Endodermal cell (in vitro differentiated cells): ENCODE measurements at places on chromosomes 16 and 17. TPM values are rescaled to one million over a fixed set of nuclear protein-coding genes. Genes with fewer than 3 reads are reported as not detected.

The SERPINF2 gene
- 0.68 and 0.86 TPM in 2 replicates for total RNA-seq

The ACOX1 gene
- 37.1 TPM in 2 replicates for total RNA-seq

The ZNF469 gene
- 0.56 and 0.68 TPM in 2 replicates for total RNA-seq

The MYH3 gene
- 1.1 and 2.0 TPM in 2 replicates for total RNA-seq

The EVPLL gene
- total RNA-seq = not detected in 3 replicates

The MYH13 gene
- not detected in 2 replicates for total RNA-seq

The HOXB2 gene
- 0.22 TPM in 1 of 3 replicates, not detected in the others for total RNA-seq

The ABCA8 gene
- not detected in 3 replicates for total RNA-seq

The TM4SF5 gene
- not detected in 2 replicates for total RNA-seq

DNA sequence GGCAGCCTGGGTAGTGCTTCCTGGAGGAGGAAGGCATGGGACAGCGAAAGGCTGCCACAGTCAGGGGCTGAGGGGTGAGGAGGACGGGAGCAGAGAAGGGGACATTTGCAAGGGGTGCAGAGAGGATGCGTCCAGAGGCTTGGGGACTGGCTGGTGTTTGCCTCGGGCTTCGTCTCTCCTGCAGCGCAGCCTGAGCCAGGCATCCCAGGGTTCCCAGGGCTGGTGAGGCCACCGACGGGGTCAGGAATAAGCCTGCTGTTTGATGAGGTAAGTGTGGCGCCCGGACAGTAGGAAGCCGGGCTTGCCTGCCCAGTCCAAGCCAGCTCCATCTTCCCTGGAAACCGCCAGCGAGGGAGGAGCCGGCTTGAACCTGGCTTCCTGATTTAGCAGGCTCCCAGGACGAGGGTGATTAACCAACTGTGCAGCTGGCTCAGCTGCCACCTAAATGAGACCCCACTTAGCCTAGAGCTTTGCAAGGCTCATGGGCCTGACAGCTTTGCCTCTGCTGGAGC lies 47.8 kb downstream of the PITPNM3 start:
- no peak overlapping the region for H3K4me3 ChIP-seq
- H3K36me3 ChIP-seq = no peaks in the 10 kb centered on the region
- DNase-seq = peak; percentile 49
- no peak overlapping the region for H3K27ac ChIP-seq
- H3K4me1 ChIP-seq = no peaks in the 10 kb centered on the region

- DNase-seq = peak; percentile 93
- no peaks in the 10 kb centered on the region for H3K27me3 ChIP-seq
- H3K4me3 ChIP-seq = no peak overlapping the region
- no peaks in the 10 kb centered on the region for H3K4me1 ChIP-seq
Observed at GRCh38 chr16:74709441-74709877, 8.8 kb upstream of the MLKL start.

DNA sequence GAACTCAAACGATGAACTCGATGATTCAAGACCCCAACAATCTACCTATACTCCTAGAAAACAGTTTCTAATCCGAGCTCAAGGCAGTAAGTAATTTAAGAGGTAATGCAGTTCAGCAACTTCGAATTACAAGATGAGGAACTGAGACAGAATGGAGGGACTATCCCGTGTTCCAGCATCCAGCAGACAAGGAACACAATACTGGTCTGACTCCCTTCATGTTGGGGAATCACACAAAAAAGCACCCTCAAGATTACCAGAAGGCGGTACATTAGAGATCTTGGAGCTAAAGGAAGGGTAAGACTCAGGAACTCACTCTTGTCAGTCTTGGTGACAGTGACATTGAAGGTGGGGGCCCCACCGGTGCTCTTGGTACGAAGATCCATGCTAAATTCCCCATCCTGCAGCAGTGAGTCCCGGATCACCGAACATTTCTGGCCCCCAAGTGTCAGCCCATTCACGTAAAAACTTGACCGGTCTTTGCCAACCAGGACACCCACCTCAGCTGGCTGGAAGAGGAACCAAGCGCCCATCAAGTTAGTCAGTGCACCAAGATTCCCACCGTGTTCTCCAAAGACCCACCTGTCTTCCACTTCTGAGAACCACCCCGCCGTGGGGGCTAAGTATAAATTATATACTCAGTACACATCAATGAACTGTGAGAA lies 1.9 kb downstream of the PFN1 start:
- peaks cover 47% of the 10 kb centered on the region for H3K36me3 ChIP-seq
- H3K4me1 ChIP-seq = peaks cover 15% of the 10 kb centered on the region
- H3K4me3 ChIP-seq = peak overlapping the region; percentile 91
- peak overlapping the region; percentile 7 for H3K27ac ChIP-seq
- DNase-seq = no peak
- H3K27me3 ChIP-seq = no peaks in the 10 kb centered on the region

GRCh38 chr16:31351942-31352325 lies 3.0 kb upstream of the ITGAX start:
- H3K36me3 ChIP-seq = no peaks in the 10 kb centered on the region
- no peak overlapping the region for H3K27ac ChIP-seq
- no peaks in the 10 kb centered on the region for H3K4me1 ChIP-seq
- no peak overlapping the region for H3K4me3 ChIP-seq

DNA sequence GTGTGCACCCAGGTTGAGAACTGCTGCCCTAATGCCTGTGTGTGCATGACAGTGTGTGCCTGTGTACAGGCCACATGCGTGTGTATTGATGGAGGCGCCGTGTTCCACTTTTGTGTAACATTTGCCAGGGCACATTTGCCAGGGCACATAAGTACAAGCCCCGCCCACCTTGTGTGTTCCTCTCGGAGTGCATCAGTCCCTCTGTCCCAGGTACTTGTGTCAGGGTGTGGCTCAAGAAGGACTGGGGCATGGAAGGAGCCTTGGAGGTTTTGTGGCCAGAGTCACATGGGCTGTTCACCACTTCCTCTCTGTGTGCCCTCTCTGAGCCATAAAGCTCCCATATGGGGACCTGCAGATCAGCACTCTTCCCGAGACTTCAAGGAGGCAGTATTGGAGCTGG lies 73.9 kb downstream of the MRM1 start:
- no peak for DNase-seq
- H3K4me1 ChIP-seq = no peaks in the 10 kb centered on the region
- H3K4me3 ChIP-seq = no peak overlapping the region
- H3K27ac ChIP-seq = no peak overlapping the region
- H3K36me3 ChIP-seq = no peaks in the 10 kb centered on the region

- no peak overlapping the region for H3K4me3 ChIP-seq
- no peaks in the 10 kb centered on the region for H3K27me3 ChIP-seq
Observed at GRCh38 chr17:792277-792676, 10.1 kb downstream of the MRM3 start.

DNA sequence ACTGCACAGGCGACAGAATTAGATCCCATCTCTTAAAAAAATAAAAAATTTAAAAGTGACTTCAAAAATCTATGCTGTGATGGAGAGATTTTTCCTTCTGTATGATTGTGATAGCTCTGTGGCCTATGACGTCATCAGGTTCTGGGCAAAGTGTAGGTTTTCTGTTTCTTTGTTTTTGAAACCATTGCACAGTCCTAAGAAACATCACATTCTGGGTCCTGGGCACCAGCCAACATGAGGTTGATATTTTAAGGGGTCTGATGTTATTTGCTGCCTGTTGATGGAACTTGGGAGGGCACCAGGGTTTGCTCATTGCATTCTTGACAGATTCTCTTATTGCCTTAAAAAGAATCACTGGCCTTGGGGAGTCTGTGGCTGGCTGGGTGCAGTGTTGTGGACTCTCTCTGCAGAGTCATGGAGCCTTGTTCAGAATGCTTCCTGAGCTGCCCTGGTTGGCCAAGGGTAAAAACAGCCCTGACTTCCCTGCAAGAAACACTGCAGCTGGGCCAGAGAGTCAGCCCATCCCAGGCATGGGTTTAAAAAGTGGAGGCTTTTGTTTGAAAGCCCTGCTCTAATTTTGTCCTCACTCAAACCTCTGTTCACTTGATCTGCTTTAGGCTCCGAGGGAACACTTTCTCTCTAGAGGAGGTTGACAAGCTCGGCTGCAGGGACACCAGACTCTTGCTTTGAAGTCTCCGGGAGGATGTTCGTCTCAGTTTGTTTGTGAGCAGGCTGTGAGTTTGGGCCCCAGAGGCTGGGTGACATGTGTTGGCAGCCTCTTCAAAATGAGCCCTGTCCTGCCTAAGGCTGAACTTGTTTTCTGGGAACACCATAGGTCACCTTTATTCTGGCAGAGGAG lies 10.5 kb upstream of the CYLD start:
- H3K4me1 ChIP-seq = no peaks in the 10 kb centered on the region
- H3K4me3 ChIP-seq = no peak overlapping the region
- DNase-seq = peak; percentile 19
- H3K27me3 ChIP-seq = peaks cover 4% of the 10 kb centered on the region

- peaks cover 6% of the 10 kb centered on the region for H3K36me3 ChIP-seq
- no peak overlapping the region for H3K27ac ChIP-seq
- no peak overlapping the region for H3K4me3 ChIP-seq
- H3K4me1 ChIP-seq = no peaks in the 10 kb centered on the region
- peak; percentile 5 for DNase-seq
Observed at GRCh38 chr17:63571632-63572310, 21.5 kb downstream of the DCAF7 start.

DNA sequence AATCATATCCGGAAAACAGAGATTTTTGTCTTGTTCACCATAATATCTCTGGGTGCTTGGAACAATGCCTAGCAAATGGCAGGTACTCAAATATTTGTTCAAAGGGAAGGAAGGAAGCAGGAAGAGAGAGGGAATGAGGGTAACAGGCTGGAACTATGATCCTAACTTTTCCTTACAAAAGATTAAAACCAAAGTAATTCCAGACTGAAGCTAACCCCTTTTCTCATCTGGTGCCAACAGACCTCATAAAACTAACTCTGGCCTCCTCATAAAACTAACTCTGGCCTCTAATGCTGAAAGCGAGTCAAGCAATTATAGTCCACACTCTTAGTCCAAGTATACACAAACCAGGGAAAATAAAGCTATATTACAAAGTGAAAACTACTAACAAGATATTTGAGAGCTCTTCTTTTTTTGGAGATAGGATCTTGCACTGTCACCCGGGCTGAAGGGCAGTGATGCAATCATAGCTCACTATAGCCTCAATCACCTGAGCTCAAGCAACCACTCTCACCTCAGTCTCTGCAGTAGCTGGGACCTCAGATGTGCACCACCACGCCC lies 84.6 kb downstream of the KANSL1 start:
- no peak for DNase-seq
- no peaks in the 10 kb centered on the region for H3K27me3 ChIP-seq
- H3K27ac ChIP-seq = no peak overlapping the region
- no peak overlapping the region for H3K4me3 ChIP-seq
- peaks cover 6% of the 10 kb centered on the region for H3K4me1 ChIP-seq
- peaks cover 5% of the 10 kb centered on the region for H3K36me3 ChIP-seq

DNA sequence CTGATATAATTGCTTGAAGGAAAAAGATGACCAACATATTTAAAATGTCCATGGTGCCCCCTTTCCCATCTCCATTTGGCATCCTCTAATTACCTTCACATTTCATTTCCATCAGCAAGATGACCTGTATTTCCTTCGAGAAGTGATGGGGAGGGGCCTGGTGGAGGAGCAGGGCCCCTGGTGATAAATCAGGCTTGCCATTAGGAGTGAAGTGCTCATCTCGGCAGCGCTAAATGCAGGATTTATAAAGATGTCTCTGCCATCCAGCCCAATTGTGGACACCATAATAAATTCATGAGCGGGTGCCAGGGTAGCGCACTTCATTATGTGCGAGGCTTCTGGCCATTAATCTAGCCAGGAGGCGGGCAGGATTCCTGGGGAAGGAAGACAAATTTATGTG lies 101.5 kb upstream of the IRX6 start:
- no peak for DNase-seq
- no peaks in the 10 kb centered on the region for H3K27me3 ChIP-seq
- H3K27ac ChIP-seq = no peak overlapping the region
- H3K36me3 ChIP-seq = no peaks in the 10 kb centered on the region
- no peak overlapping the region for H3K4me3 ChIP-seq
- H3K4me1 ChIP-seq = no peaks in the 10 kb centered on the region

GRCh38 chr17:77546772-77547241 lies 406.0 kb downstream of the SEC14L1 start:
- no peak overlapping the region for H3K4me3 ChIP-seq
- peak; percentile 85 for DNase-seq
- H3K36me3 ChIP-seq = no peaks in the 10 kb centered on the region
- no peaks in the 10 kb centered on the region for H3K27me3 ChIP-seq
- no peak overlapping the region for H3K27ac ChIP-seq
